Activated T-helper 1 cell treated with Interleukin-2 at 50 U/mL for 16 hours (primary cell): ENCODE measurements at places on chromosomes 16 and 17.
A peak's percentile ranks its signal among the peaks of the same experiment; 100 is the strongest.

GRCh38 chr16:68360956-68361355 is 50.1 kb downstream of the PRMT7 start:
- DNase-seq: no peak

- no peak for DNase-seq
These were observed 28.9 kb upstream of the GNA13 start for GRCh38 chr17:65085397-65085796.

GRCh38 chr16:83940630-83941378 is 12.2 kb upstream of the OSGIN1 start:
- DNase-seq: no peak

- no peak for DNase-seq
These were observed 179.7 kb downstream of the NPIPB11 start for GRCh38 chr16:29226782-29227181.

GRCh38 chr16:23996258-23996955 is 160.6 kb downstream of the PRKCB start:
- DNase-seq: no peak

GRCh38 chr17:49690256-49690655 is 12.4 kb upstream of the SPOP start:
- DNase-seq: no peak

DNA sequence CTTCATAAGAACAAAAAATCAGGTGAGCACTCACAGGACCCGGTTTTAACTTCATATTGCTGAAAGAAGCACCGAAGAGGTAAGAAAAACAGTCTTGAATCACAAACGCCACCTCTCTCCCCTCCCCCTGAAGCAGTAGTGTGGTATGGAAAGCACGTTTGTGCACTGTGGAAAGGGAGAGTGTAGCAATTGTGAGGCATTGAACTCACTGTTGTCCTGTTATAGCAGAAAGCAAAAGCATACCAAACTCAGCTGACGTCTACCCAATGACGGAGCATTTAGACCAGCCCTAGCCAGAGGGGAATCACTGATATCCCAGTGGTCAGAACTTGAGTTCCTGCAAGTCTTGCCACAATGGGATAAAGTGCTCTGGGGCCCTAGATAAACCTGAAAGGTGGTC is 98.8 kb downstream of the DYNLRB2 start:
- no peak for DNase-seq

DNA sequence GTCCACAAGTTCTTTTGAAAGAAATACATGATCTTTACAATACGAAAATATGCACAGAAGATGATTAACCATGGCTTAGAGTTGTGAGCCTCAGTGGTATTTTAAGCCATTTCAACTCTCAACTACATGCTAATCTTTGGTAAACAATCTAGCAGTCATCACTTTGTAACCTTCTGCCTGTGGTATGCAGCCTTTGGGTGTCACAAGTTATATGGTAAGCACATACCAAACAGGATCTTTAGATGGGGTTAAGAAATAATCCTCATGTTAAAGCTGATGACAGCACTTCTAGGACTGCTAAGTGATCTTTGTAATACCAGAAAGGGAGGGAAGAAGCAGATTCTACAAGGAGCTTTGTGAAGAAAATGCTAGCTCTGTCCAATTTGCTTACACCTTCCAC is 74.3 kb downstream of the CA4 start:
- DNase-seq: no peak

- no peak for DNase-seq
These were observed 14.1 kb downstream of the FAM20A start for GRCh38 chr17:68587026-68587425.

DNA sequence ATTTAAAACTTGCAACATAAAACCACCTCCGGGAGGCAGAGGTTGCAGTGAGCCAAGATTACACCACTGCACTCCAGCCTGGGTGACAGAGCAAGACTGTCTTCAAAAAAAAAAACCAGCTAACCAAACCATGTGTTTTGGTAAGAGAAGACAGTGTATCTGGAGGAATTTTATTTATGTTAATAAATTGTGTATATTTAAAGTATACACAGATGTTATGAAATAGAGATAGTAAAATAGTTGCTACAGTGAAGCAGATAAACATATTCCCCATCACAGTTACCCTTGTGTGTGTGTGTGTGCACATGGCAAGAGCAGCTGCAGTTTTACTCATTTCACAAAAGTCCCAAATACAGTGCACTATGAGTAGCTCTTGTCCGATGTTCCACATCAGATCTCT is 54.8 kb upstream of the CRISPLD2 start:
- no peak for DNase-seq

- no peak for DNase-seq
These were observed 458 bp downstream of the ZNF200 start for GRCh38 chr16:3234543-3234856.

- DNase-seq: no peak
These were observed 233.3 kb downstream of the XYLT1 start for GRCh38 chr16:17237350-17237944.

GRCh38 chr16:17339764-17340541 is 130.8 kb downstream of the XYLT1 start:
- no peak for DNase-seq

DNA sequence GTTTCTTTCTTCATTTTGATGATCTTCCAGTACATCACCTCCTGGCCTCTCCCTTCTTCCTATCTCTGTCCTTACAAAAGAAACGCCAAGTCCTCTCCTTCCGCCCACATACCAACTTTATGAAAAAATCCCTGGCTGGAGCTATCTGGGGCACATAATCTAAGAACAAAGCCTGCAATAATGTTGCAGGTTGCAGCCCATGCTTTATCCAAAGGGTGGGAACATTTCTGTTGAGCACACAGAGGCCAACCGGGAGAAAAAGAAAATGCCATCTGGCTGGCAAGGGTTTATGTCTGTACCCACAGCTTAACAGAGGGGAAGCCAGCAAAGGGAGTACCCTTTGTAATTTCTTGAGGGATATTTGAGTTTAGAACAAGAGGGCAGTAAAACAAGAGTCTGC is 409.6 kb downstream of the SOX9 start:
- DNase-seq: no peak

DNA sequence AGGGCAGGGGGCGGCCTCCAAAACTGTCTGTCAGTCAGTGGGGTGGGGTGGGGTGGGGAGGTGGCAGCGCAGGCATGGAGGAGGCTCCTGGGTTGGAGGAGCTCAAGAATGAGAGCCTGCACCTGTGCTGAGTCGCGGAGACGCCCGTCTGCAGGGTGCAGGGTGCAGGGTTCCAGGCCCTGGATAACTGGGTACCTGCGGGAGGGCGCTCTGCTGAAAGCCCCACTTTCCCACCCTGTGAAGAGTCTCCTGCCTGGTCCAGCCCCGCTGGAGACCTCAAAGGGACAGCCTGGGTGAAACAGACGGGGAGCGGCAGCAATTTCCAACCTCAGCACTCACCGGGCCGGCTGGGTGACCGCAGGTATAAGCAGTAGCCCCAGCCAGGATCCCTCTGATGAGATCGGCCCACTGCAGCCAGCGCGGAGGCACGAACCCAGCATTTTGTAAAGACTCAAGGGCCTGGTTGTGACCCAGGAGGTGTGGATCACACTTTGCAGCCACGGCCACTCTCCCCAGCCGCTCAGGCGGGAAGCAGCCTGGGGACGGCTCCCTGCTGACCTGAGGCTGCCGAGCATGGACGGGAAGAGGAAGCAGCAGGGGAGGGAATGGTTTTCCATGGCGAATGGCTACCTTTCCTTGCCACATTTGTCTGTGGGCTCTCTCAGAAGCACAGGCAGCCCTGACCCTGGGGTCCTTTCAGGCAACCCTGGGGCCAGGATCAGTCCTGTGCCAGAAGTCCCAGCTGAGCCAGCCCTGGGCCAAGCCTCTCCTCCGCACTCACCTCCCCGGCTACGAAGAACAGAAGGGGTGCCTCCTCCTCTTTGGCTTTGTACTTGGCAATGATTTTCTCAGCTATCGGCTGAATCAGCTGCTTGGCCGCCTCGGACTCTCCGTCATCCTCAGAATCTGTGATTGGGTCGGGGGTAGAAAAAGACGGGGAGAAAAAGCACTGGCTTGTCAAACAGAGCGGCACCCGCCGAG is 21.0 kb downstream of the MRM3 start:
- no peak for DNase-seq

- DNase-seq: no peak
These were observed 21.4 kb downstream of the EMP2 start for GRCh38 chr16:10558746-10559641.

GRCh38 chr16:68257251-68257905 is 6.9 kb upstream of the SLC7A6 start:
- no peak for DNase-seq

DNA sequence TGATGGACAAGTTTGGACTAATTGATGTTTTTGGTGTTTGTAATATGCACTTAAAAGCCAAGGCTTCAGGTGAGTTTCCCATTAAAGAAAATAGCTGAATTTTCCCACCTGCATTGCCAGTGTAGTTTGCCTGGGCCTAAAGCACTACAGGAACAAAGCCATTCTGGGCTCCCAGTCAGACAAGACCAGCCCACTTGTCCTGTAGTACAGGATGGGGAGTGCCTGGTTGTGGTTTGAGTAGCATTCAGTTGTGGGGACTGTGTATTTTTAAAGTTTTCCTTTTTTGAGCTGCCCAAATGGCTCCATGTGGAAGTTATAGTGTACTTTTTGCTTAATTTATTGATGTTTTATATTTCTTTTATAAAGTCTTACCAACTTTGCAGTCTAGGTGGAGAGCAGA is 91.7 kb downstream of the TANGO6 start:
- no peak for DNase-seq

GRCh38 chr16:89972244-89973234 is 24.0 kb downstream of the DEF8 start:
- peak; percentile 89 for DNase-seq
